Activated CD4-positive, alpha-beta T cell treated with anti-CD3 and anti-CD28 coated beads, Interleukin-2, amount 50 U/mL, for 4 hours (primary cell): ENCODE measurements at places on chromosomes 16 and 17.

- DNase-seq, result peak; percentile 9
Observed at GRCh38 chr17:20156196-20157000, 147.2 kb downstream of the SPECC1 start.

DNA sequence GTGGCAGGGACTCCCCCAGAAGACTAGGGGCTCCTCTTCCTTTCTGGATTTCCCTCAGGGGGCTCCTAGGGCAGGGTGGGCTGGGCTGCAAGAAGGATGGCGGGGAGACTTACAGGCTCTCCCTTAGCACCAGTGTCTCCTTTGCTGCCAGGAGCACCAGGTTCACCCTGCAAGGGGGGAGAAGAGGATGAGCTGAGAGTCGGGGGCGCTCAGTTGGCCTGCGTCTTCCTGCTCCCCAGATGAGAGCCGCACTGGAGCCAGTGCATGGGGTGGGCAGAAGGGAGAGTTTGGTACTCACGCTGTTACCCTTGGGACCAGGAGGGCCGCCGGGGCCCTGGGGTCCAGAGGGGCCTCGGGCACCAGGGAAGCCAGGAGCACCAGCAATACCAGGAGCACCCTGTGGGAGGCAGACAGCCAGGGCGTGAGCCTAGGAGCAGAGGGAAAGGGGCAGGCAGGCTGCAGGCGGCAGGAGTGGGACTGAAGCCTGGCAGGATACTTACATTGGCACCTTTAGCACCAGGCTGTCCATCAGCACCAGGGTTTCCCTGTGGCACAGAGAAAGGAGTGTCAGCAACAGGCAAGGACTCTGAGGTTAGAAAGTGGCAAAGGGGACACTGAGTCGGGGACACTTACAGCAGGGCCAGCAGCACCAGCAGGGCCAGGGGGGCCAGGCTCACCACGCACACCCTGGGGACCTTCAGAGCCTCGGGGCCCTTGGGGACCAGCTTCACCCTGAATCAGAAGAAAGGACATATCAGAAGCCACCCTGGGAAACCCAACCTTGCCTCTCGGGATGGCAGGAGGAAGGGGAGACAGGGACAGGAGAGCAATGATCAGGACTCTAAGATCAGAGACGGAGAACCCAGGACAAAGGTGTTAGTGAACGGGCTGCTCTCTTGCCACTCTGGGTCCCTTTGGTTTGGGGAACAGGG lies 6.2 kb downstream of the COL1A1 start:
- DNase-seq, result no peak

DNA sequence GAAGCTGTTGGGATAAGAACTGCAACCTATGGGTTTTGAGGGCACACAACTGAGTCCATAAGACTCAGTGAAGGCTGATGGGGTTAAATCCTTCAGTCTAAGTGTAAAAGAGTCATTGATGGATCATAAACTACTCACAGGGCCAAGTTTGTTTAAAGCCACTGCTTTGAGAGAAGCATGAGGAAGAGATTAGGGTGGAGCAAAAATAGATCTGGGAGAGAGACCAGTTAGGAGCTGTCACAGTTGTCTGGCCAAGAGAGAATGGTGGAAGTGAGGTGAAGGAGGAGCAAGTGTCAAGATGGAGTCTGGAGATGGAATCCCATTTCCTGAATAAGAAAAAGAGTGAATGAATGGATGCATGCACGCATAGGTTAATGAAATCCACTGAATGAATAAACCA lies 379.1 kb upstream of the CDH11 start:
- DNase-seq, result no peak

- DNase-seq, result no peak
Observed at GRCh38 chr16:79752396-79752795, 151.9 kb upstream of the MAF start.

GRCh38 chr16:89173174-89173921 lies 1.8 kb downstream of the CDH15 start:
- no peak for DNase-seq

- no peak for DNase-seq
Observed at GRCh38 chr17:1571341-1571704, 8.7 kb upstream of the PITPNA start.

- DNase-seq, result peak; percentile 65
Observed at GRCh38 chr17:50909765-50910605, 43.8 kb upstream of the TOB1 start.

DNA sequence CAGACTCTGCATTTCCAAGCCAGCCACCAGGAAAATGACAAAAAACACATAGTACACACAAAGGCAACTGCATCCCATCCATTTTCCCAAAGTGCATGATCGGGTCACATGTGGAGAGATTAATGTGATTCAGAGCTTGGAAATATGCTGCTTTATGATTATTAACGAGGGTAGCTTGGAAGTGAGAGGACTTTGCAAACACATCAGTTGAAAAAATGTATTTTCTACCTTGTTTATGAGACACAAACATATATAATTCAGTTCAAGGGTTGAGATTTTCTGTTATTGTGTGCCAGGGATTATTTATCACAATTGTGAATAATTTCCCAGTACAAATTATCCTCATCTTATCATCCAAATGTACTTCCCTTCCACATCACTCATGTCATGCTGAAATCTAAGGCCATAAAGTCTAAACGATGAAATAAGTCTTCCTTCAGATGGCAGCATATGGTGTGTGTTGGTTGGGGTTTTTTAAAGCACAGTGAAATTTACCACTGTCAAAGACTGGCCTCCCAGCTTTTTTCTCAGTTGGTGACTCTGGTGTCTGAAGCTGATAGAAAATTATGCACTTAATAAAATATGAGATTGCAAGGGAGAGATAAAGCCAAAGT lies 104.7 kb upstream of the ADAMTS18 start:
- DNase-seq, result no peak

DNA sequence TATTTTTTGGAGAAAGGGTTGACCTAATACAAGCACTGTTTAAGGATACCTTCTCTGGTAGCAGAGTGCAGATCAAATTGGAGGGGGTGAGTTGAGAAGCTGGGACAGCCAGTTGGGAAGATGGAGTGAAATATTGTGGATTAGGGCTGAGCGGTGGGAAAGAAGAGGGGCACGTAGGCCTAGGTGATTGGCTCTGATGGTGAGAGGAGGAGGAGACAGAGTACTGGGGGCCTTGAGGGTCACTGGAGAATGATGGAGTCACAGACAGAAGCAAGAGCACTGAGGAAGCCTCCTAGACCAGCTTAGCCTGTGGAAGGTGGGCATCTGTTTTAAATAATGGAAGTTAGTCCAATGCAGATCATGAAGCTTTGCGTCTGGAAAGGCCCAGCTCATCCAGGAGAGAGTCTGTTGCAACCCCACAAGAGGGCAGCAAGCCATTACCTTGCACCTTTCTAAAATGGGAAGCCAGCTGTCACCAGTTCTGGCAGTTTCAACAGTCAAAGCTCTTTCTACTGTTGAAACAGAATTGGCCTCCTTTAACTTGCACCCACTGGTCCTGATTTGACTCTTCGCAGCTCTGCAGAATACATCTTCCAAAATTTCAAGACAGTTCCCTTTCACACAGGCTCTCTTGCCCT lies 11.8 kb downstream of the SLC9A5 start:
- no peak for DNase-seq

GRCh38 chr17:70059071-70059470 lies 16.0 kb upstream of the KCNJ16 start:
- no peak for DNase-seq
